Osteocyte (in vitro differentiated cells): ENCODE measurements at places on chromosomes 5 and 9. TPM values are rescaled to one million over a fixed set of nuclear protein-coding genes. Genes with fewer than 3 reads are reported as not detected.

GABRA6 gene
- not detected in 2 replicates for total RNA-seq

DMRTA1 gene
- 0.18 and 0.40 TPM in 2 replicates for total RNA-seq

SPATA31C2 gene
- not detected in 2 replicates for total RNA-seq

PRSS3 gene
- total RNA-seq: not detected in 2 replicates

CCL27 gene
- total RNA-seq: 0.78 and 1.1 TPM in 2 replicates

GPX3 gene
- total RNA-seq: 1.1 and 1.3 TPM in 2 replicates

ORM2 gene
- not detected in 2 replicates for total RNA-seq

DNA sequence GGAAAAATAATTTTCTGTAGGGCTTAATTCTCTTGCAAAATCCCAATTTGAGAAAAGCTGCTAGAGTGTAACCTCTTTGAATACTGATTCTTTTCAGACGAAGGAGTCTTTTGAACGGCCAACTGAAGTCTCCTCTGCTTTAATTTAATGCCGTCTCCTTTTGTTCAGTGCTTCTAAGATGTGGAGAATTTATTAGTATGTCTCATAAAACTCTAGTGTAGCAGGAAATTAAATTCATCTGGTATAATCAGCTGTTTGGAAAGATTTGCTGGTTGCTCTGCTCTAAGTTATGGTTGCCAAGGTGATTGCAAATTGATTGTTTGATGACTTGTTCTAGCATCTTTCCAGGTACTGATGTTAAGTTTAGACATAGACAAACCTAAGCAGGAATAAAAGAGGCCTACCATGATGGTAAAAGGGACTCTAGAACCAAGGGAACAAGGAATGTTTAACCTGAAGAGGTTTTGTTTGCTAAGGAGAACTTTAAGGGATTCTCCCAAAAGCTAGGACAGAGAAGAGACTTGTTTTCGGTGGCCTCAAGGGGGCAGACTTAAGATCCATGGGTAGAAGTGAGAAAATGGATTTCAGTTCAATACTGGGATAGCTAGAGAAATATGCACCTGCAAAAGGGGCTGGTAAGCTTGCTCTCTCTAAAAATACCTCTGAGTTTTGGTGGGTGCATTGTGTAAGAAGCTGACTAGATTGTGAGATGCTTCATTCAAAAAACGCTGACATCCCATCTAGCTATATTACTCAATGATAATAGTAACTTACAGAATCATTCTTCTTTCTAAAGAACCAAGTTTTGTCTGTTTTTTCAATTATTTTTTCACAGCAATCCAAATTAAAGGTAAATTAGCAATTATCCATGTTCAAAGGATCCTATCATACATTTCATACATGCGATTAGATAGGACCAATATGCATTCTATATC, 5.7 kb upstream of the ADRB2 start:
- H3K27ac ChIP-seq: no peak overlapping the region
- no peaks in the 10 kb centered on the region for H3K27me3 ChIP-seq
- H3K36me3 ChIP-seq: no peaks in the 10 kb centered on the region
- peaks cover 11% of the 10 kb centered on the region for H3K4me1 ChIP-seq
- H3K4me3 ChIP-seq: no peak overlapping the region

- no peak for DNase-seq
- H3K27me3 ChIP-seq: no peaks in the 10 kb centered on the region
- H3K36me3 ChIP-seq: peaks cover 48% of the 10 kb centered on the region
- no peaks in the 10 kb centered on the region for H3K4me1 ChIP-seq
Observed at GRCh38 chr9:99998266-99998665, 91.8 kb downstream of the STX17 start.

- H3K4me1 ChIP-seq: peaks cover 39% of the 10 kb centered on the region
- peak overlapping the region; percentile 52 for H3K27ac ChIP-seq
- no peaks in the 10 kb centered on the region for H3K36me3 ChIP-seq
- no peak for DNase-seq
Observed at GRCh38 chr5:34487159-34487879, 168.8 kb upstream of the RAI14 start.

GRCh38 chr9:16715404-16715803, 155.1 kb downstream of the BNC2 start:
- no peak for DNase-seq
- peaks cover 19% of the 10 kb centered on the region for H3K36me3 ChIP-seq
- peaks cover 43% of the 10 kb centered on the region for H3K4me1 ChIP-seq
- no peak overlapping the region for H3K4me3 ChIP-seq

DNA sequence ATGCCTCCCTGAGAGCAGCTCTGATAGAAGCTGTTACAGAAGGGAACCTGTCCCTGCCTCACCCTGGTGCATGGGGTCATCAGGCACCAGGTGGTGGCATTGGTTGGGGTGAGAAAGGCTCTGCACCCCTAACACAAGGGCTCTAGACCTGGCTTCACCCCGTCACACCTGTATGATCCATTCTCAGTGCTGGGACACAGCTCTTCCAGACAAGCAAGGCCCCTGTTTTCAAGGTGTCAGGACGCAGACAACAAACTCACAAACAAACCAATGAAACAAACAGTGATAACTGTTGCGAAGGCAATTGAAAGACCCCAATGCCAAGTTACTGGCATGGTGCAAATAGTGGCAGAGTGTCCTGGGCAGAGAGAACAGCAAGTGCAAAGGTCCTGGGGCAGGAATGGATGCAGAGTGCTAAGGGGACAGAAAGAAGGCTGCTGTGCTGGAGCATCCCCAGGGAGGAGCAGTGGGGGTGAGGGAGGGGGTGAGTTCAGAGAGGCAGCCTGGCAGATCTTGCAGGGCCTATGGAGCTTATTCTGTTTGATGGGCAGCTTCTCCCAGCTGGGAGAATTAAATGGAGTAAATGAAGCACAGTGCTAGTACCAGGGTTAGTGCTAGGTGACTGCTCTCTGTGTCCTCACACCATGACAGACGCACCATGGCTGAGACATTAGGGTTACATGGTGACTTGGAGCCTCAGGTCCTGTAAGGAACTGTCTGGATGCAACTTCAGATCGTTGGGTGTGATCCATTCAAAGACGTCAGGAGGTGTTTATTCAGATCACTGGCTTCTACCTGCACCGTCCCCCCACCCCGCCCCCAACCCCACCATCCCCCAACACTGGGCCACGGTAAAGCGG, 67.9 kb upstream of the UNC5A start:
- no peaks in the 10 kb centered on the region for H3K36me3 ChIP-seq
- no peak overlapping the region for H3K27ac ChIP-seq
- peak; percentile 65 for DNase-seq
- no peak overlapping the region for H3K4me3 ChIP-seq
- peaks cover 77% of the 10 kb centered on the region for H3K27me3 ChIP-seq

DNA sequence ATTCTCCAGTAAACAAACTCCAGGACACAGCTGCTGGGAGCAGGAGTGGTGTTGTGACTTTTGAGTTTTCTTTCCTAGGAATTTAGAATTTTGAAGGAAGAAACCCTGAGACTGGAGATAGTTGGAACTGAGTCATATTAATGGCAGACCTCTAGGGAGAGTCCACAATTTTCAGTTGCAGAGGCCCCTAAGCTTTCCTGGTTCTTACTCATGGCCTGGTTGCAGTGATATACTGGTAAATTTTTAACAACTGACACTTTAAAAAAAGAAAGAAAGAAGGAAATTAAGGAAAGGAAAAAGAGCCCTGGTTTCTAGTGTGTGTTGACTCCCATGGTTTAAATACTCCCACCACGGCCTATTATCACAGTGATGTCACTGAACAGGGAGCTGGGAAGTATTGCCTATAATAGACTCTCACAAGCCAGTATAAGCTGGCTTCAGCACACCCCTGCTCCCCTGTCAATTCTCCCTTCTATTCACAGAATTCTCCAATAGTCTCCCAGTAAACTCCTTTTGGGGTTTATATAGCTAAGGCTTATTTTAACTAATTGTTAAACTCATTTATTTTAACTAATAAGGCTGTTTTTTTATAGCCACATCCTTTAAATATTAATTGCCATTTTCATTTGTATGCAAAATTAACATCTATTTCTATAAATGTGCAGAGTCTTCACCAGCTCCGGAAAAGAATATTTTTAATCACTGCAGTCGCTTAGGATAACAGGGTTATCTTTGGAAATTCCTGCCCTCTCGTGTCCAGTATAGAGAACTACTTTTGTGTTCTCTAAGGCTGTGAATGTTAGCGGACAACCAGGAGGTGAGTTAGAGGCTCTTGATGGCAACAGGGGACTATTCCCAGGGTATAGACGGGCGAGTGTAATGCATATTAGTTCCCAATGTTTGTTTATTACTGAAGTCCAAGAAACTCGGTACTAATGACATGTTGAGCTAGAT, 59.7 kb downstream of the GGTA1 start:
- H3K4me1 ChIP-seq: peaks cover 2% of the 10 kb centered on the region
- H3K27ac ChIP-seq: no peak overlapping the region
- no peaks in the 10 kb centered on the region for H3K36me3 ChIP-seq
- peaks cover 75% of the 10 kb centered on the region for H3K27me3 ChIP-seq
- H3K4me3 ChIP-seq: no peak overlapping the region

DNA sequence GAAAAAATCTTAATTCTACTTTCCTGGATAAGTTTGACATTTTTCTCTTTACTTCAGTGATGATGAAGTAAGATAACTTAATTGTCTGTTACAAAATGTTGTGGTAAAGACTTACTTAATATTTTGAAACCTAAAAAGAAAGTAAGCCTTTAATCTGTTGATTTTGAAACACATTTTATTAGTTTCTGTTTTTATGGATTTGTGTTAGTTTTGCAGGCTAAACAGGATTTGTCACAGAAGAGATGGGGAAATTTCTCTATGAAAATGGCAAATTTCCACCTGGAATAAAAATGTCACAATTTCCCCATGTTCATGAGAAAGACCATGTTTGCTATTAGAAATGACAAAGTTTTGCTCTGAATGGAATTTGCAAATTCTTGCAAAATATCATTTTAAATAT, 237.1 kb downstream of the RFX3 start:
- peaks cover 23% of the 10 kb centered on the region for H3K4me1 ChIP-seq
- H3K27me3 ChIP-seq: no peaks in the 10 kb centered on the region
- H3K4me3 ChIP-seq: no peak overlapping the region

DNA sequence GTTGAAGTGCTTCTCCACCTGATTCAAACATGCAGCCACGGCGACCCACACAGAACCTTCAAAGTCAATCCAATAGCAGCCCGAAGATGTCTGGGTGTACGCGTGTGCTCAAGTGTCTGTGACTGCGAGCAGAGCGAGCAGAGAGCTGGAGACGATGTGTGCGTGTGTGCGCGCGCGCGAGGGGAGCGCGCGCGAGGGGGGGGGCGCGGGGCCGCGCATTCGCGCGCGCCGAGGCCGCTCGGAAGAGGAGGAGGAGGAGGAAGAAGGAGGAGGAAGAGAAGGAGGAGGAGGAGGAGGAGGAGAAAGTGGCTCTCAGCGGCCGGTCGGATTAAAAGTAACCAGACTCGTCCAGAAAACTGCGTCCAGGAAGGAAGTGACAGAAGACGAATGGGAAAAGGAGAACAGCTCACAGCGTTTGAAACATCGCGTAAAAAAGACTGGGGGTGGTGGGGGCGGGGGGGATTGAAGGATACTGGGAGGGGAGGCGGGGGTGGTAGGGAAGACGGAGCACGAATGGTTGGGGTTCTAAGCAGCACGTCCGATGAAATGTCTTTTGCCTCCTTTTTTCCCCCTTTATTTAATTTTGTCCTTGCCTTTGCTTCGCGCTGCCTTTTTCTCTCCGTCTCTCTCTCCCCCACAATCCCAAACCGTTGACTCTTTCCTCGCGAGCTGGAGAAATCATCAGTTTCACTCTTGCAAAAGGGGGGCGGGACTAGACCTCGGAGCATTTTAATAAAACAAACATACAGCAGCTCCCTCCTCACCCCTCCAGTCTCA, at the start of gene MEF2C:
TSS of gene MEF2C (minus strand) at position 126 of the 777 bp plus-strand sequence. CDS start 59,396 bp downstream, outside the sequence.
- peak within 1 kb of the TSS; percentile 95 for H3K4me3 ChIP-seq
- peak; percentile 85 for DNase-seq
- peak within 1 kb of the TSS; percentile 96 for H3K27ac ChIP-seq
- no peaks in the 10 kb centered on the region for H3K27me3 ChIP-seq
- H3K36me3 ChIP-seq: no peaks in the 10 kb centered on the region

DNA sequence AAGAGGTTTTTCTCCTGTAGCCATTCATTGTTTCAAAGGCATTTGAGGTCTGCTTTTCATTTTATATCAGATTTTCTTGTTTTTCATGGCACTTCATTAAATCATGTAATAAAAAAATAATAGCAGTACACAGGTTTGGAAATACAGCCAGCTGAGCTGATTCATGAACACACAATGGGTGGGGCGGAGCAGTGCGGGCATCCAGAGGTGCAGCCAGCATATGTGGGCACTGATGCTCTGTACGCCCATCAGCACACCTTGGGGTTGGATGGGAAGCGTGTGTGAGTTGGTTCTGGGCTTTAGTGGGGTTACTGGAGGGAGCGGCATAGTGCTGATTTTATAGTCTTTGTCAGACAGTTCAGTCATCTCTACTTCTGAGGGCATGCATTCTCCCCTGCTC, 54.2 kb upstream of the IRX4 start:
- H3K27me3 ChIP-seq: peaks cover 19% of the 10 kb centered on the region
- no peaks in the 10 kb centered on the region for H3K4me1 ChIP-seq
- no peak overlapping the region for H3K4me3 ChIP-seq
- H3K27ac ChIP-seq: no peak overlapping the region
- H3K36me3 ChIP-seq: no peaks in the 10 kb centered on the region

DNA sequence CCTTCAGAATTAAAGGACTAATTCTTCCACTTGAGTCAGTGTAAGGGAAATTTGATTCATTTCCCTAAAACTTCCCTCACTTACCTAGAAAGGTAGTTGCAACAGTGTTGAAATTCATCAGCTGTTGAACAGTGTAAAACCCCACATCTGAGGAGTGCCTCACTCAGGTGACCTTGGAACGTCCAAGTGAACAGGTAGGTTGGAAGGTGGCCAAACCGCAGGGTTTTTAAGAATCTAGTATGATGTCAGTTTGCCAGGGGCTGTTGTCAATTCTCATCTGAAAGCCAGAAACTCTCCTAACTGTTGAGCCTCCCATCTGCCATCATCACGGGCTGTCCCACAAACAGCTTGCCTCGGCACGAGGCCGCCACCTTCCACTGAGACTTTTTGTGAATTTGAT, 105.7 kb downstream of the TMEM174 start:
- no peak for DNase-seq
- H3K27ac ChIP-seq: no peak overlapping the region
- H3K36me3 ChIP-seq: no peaks in the 10 kb centered on the region
- H3K4me3 ChIP-seq: no peak overlapping the region
- H3K27me3 ChIP-seq: no peaks in the 10 kb centered on the region
- peaks cover 68% of the 10 kb centered on the region for H3K4me1 ChIP-seq

DNA sequence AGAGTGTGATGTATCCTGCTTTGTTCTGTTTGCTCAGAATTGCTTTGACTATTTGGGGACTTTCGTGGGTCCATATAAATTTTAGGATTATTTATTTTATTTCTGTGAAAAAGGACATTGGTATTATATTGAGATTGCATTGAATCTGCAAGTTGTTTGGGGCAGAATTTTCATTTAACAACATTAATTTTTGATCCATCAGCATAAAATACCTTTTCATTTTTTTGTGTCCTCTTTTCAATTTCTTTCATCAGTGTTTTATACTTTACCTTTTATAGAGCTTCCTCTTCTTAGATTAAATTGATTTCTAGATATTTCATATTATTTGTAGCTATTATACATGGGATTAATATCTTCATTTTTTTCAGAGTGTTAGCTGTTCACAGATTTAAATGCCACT, 40.8 kb upstream of the FBXL7 start:
- no peak overlapping the region for H3K27ac ChIP-seq
- H3K27me3 ChIP-seq: peaks cover 33% of the 10 kb centered on the region
- peaks cover 1% of the 10 kb centered on the region for H3K36me3 ChIP-seq
- no peaks in the 10 kb centered on the region for H3K4me1 ChIP-seq

- no peaks in the 10 kb centered on the region for H3K36me3 ChIP-seq
Observed at GRCh38 chr5:84634256-84634655, 249.6 kb upstream of the EDIL3 start.
